ENCODE measurements at places on chromosomes 1 and 21. TPM values are rescaled to one million over a fixed set of nuclear protein-coding genes. Genes with fewer than 3 reads are reported as not detected.

SPRR2D gene
- total RNA-seq = not detected

MYOC gene
- total RNA-seq = not detected

SPRR1B gene
- not detected for total RNA-seq

CDC42SE1 gene
- 80.0 TPM for total RNA-seq

DNM3 gene
- 3.3 TPM for total RNA-seq

ZMPSTE24 gene
- 89.0 TPM for total RNA-seq

CFAP57 gene
- total RNA-seq = 0.14 TPM

CHRM3 gene
- 2.6 TPM for total RNA-seq

LACTBL1 gene
- total RNA-seq = not detected

CCDC30 gene
- 0.53 TPM for total RNA-seq

TMEM51 gene
- 9.2 TPM for total RNA-seq

EDARADD gene
- total RNA-seq = not detected

TNNT2 gene
- 0.07 TPM for total RNA-seq

TRABD2B gene
- total RNA-seq = not detected

PROX1 gene
- total RNA-seq = 2.1 TPM

SMYD2 gene
- total RNA-seq = 53.6 TPM
